ENCODE measurements at places on chromosomes 6 and 20. TPM values are rescaled to one million over a fixed set of nuclear protein-coding genes. Genes with fewer than 3 reads are reported as not detected.

- peak; percentile 76 for DNase-seq
Measured at GRCh38 chr6:52221302-52221701, 23.0 kb downstream of the IL17F start.

- no peak for DNase-seq
Measured at GRCh38 chr20:32896521-32897280, 38.0 kb downstream of the EFCAB8 start.

GRCh38 chr6:33247977-33248642, 23.6 kb downstream of the VPS52 start:
- peak; percentile 98 for DNase-seq

- no peak for DNase-seq
Measured at GRCh38 chr20:40705413-40705812, 16.4 kb upstream of the MAFB start.

The PROKR2 gene
- not detected for total RNA-seq

Data from activated CD4-positive, alpha-beta T cell treated with anti-CD3 and anti-CD28 coated beads, Interleukin-2, amount 10 ng/mL, durations not matched to agents 24 days and 14 days (primary cell).